ENCODE measurements at places on chromosomes 3 and 15.

DNA sequence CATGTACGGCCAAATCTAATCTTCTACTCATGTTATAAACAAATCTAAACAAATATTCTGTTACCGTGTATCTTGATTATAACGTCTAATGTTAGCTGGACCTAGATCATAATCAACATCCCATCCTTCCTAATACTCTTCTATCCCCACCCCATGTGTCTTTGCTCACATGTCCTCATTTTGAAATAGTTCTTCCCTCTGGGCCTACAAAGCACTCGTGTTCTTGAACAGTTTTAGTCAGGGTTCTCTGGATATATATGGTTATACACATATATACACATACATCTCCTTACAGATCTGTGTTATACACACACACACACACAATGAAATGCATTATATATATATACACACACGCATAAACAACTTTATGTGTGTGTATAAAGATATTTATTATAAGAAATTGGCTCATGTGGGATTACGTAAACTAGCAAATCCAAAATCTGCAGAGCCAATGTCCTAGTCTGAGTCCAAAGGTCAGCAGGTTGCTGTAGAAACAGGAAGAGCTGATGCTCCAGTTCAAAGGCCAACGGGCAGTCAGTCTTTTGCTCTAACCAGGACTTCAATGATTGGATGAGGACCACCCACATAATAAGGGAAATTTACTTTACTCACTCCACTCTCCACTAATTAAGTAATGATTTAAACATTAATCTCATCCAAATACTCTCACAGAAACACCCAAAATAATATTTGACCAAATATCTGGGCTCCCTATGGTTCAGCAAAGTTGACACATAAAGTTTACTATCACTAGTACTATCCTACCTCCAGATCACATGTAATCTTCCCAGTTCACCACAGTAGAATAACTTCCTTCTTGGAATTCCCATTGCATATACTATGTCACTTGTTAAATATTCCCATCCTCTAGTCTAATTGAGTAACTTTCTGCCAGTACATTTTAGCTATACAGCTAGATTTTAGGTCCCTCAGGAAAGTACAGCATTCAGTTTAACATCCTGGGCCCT, 450.0 kb downstream of the ROBO1 start:
- no peaks in the 10 kb centered on the region for H3K27me3 ChIP-seq
- no peak overlapping the region for H3K4me3 ChIP-seq
- H3K4me1 ChIP-seq = peaks cover 3% of the 10 kb centered on the region
- H3K36me3 ChIP-seq = no peaks in the 10 kb centered on the region

GRCh38 chr15:40960151-40960885, 7.0 kb downstream of the CHAC1 start:
- no peak overlapping the region for H3K27ac ChIP-seq
- DNase-seq = no peak
- H3K27me3 ChIP-seq = no peaks in the 10 kb centered on the region
- no peaks in the 10 kb centered on the region for H3K36me3 ChIP-seq
- no peaks in the 10 kb centered on the region for H3K4me1 ChIP-seq
- no peak overlapping the region for H3K4me3 ChIP-seq

DNA sequence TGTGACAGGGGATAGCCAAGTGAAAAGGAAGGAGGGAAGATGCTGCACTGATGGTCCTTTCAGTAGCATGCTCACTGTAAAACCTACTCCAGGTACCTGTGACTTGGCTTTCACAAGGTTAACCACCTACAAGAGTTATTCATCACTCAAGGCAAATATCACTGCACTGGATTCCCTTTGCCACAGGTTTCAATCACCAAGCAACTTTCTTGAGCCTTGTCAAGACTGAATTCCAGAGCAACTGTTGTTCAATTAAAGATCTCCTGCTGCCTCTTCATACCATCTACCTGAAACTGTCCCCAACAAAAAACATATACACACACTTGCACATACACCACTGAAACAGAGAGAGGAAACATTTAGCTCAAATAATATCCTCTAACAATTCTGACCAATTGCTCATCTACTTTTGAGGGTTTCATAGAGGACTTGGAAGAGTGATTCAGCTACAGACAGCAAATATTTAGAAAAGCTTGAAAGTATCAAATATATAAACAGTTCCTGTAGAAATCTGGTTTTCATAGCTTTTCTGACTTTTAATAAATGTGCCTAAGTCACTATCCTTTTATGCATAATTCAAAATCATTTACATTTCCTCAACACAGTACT, 6.5 kb downstream of the IGF2BP2 start:
- H3K27ac ChIP-seq = no peak overlapping the region
- no peaks in the 10 kb centered on the region for H3K36me3 ChIP-seq
- H3K27me3 ChIP-seq = no peaks in the 10 kb centered on the region
- DNase-seq = no peak

DNA sequence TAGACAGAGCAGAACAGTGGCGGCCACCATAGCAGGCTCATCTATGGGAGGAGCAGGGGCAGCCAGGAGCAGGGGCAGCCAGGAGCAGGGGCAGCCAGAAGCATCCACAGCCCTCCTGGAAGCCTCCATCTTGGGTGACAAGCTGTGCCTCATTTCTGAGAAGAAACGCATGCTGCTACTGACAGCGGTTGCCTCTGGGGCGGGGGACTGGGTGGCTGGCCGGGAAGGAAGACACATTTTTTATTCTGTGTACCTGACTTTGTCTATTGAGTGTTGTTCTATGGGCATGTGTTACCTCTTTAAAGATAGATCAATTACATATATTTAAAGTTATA, 71.5 kb upstream of the KLF13 start:
- H3K4me1 ChIP-seq = no peaks in the 10 kb centered on the region
- H3K4me3 ChIP-seq = no peak overlapping the region
- H3K36me3 ChIP-seq = no peaks in the 10 kb centered on the region

DNA sequence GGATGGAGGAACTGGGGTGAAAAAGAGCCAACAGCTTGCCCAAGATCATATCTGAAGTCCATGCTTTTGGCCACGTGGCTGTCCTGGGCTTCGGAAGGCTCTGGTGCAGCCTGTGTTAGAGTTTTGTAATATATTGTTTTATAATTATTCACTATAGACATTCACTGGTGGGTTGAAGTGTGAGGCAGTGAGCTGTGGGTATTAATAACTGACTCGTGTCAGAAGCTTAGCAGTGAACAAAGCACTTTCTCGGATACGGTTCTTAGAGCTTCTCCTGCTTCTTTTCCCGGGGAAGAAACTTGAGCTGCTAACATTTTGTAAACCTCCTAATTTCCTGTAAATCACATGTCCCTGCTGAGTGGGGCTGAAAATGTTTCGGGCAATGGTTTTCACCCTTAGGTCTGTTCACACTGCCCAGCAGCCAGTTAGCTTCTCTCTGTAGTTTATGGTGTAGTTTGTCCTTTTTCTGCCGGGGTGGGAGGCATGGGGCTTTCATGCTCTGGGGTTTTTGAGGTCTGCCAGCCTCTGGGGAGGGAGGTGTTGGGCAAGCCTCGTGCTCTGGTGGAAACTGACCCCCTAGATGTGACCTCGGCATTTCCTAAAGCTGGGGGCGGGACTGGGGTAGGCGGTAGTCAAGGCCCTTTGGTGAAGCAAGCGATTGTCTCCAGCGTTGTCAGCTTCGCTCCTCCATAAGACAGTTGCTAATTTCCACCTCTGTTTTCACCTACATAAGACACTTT, 1.7 kb downstream of the MRAS start:
- no peaks in the 10 kb centered on the region for H3K27me3 ChIP-seq
- DNase-seq = no peak
- no peak overlapping the region for H3K4me3 ChIP-seq
- H3K36me3 ChIP-seq = peaks cover 2% of the 10 kb centered on the region

DNA sequence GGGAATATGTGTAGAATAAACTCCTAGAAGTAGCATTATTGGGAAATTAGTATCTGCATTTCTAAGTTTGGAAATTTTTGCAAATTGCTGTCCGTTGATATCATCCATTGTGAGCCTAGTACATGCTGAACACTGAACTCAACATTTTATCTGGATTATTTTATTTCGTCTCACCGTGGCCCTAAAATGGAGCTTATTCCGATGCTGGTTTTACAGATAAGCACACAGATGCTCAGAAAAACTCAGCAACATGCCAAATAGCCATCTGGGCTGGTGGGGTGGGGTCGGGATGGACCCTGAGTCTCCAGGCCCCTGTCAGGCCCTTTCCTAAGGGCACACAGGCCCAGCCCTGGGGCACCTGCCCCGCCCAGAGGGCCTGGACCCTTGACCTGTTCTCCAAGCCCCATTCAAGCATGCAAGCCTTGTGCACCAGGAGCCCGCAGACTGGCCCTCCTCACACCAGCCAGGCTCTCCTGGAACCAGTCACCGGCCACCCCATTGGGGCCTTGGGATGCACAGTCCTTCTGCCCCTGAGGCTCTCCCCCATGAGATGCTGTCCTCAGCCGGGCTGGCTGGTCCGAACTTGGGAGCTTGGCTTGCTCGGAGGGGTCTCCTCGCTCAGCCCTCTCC, 20.7 kb upstream of the KLF13 start:
- H3K4me3 ChIP-seq = no peak overlapping the region
- H3K27me3 ChIP-seq = no peaks in the 10 kb centered on the region
- no peaks in the 10 kb centered on the region for H3K36me3 ChIP-seq
- H3K27ac ChIP-seq = no peak overlapping the region
- peaks cover 3% of the 10 kb centered on the region for H3K4me1 ChIP-seq
- no peak for DNase-seq

GRCh38 chr15:70447928-70448698, 315.2 kb downstream of the UACA start:
- H3K4me3 ChIP-seq = no peak overlapping the region
- no peak overlapping the region for H3K27ac ChIP-seq
- DNase-seq = no peak
- H3K4me1 ChIP-seq = peaks cover 3% of the 10 kb centered on the region
- H3K36me3 ChIP-seq = no peaks in the 10 kb centered on the region
- H3K27me3 ChIP-seq = no peaks in the 10 kb centered on the region

- no peaks in the 10 kb centered on the region for H3K36me3 ChIP-seq
- no peak overlapping the region for H3K4me3 ChIP-seq
- H3K27ac ChIP-seq = no peak overlapping the region
- no peaks in the 10 kb centered on the region for H3K27me3 ChIP-seq
- no peaks in the 10 kb centered on the region for H3K4me1 ChIP-seq
- DNase-seq = peak; percentile 3
Observed at GRCh38 chr3:158532099-158532734, 38.8 kb upstream of the MLF1 start.

GRCh38 chr3:125262161-125262560, 49.6 kb upstream of the SLC12A8 start:
- H3K4me1 ChIP-seq = no peaks in the 10 kb centered on the region
- H3K4me3 ChIP-seq = no peak overlapping the region
- peaks cover 2% of the 10 kb centered on the region for H3K36me3 ChIP-seq
- no peaks in the 10 kb centered on the region for H3K27me3 ChIP-seq
- no peak overlapping the region for H3K27ac ChIP-seq

DNA sequence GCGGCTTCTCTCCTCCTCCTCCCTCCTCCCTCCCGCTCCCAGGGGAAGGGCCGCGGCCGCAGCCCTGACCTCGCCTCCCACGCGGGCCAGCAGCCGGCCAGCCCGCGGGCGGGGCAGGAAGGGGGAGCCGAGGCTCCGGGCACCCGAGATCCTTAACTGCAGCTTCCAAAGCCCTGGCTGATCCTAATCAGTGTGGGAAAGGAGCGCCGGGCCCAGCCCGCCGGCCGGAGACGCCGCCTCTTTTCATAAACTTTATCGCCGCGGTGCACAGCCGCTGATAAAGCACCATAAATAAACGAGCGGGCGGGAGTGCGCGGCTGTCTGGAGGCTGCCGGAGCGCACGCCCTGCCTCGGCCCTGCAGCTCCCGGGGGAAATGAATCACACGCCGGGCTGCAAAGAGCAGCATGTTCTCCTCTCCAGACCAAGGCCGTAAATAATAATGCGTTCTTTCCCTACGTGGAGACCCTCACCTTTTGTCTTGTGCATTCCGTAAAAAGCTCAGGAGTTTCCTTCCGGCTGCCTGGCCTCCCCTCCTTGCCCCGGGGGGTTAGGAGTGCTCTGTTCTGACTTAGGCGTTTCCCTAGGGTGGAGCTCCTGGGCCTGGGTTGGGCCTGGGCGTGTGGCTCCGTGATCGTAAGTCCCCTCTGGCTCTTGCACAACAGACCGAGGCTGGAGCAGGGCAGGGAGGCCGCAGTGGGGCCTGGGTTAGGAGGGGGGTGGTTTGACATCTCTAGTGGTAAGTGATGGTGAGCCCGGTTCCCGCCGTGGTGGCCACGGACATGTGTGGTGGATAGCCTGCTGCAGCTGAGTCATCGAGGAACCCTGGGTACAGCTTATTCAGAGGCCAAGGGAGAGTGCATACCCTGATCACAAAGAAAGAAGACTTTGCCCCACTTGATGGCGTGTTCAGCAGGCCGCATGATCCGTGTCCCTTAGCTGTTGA, 132.6 kb upstream of the HES1 start:
- H3K4me1 ChIP-seq = peaks cover 18% of the 10 kb centered on the region
- DNase-seq = peak; percentile 79
- no peaks in the 10 kb centered on the region for H3K27me3 ChIP-seq
- no peak overlapping the region for H3K4me3 ChIP-seq
- H3K36me3 ChIP-seq = no peaks in the 10 kb centered on the region

DNA sequence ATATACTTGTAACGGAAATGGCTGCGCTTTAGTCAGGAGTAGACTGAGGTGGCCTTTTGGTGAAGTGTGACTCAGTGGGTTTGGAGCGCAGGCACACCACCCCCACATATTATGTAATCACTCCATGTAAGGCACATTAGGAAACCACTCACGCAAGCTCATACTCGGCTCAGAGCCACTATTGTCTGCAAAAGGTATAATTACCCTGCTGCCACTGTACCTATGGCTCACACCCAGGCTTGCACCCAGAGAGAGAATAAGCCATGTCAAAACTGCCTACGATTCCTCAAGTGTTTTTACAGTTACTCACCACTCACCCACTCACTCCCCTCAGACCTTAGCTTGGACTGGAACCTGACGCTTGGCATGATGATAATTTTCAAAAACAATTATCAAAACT, 611.9 kb upstream of the CCDC54 start:
- no peaks in the 10 kb centered on the region for H3K27me3 ChIP-seq
- no peak overlapping the region for H3K4me3 ChIP-seq
- no peak overlapping the region for H3K27ac ChIP-seq
- H3K4me1 ChIP-seq = no peaks in the 10 kb centered on the region
- H3K36me3 ChIP-seq = peaks cover 2% of the 10 kb centered on the region
- DNase-seq = peak; percentile 86

GRCh38 chr3:43874731-43875130, 184.0 kb downstream of the ABHD5 start:
- DNase-seq = no peak
- no peak overlapping the region for H3K27ac ChIP-seq
- H3K4me1 ChIP-seq = peaks cover 17% of the 10 kb centered on the region
- H3K36me3 ChIP-seq = no peaks in the 10 kb centered on the region
- H3K4me3 ChIP-seq = no peak overlapping the region
